GM12891 (cell line): ENCODE measurements at places on chromosomes 1 and 21.

GRCh38 chr1:48869116-48869893 lies 92.6 kb upstream of the BEND5 start:
- no peak for DNase-seq

- DNase-seq, result no peak
Measured at GRCh38 chr1:6420454-6421042, 829 bp upstream of the HES2 start.

GRCh38 chr1:229035748-229036082 lies 235.2 kb upstream of the RAB4A start:
- DNase-seq, result no peak

DNA sequence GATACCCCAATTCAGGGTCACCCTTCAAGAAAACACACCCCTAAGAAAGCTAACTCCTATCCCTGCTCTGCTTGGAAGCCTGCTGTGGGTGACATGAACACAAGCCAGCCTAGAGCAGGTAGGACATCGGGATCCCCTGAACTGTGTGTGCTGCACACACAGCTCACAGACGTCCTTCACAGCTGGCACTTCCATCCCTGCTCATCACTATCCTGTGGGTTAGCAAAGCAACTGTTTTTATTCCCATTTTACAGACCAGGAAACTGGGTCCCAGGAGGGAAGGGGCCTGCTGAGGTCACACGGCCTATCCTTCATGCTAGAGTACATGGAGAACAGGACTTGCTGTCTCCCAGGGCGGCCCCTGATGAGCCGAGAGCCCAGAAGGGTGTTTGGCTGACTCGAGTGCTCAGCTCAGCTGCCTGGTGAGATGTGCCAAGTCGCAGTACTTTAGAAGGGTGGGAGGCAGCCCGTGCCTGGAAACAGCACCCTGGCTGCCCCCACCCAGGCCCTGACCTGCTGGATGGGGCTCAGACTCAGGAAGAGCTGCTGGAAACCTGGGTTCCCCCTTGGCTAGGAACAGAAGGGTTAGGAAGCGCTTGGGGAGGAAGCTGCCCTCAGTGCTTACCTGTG lies 28.3 kb upstream of the BTG2 start:
- DNase-seq, result no peak

DNA sequence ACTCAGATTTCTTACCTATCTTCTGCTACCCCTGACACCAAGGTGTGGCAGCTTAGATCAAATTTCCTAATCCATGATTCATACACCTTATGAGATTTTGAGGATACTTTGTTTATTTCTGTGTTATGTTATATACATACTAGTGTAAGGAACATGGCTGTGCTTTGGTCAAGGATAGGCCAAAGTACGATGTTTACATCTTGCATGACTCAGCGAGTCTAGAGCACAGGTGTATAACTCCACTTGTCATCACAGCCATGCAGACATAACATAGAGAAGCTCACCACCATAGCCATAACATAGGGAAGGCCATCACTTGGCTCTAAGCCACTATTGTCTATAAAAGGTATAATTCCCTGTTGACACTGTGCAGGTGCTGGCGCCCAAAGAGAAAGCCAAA lies 61.2 kb downstream of the GBP6 start:
- DNase-seq, result no peak

DNA sequence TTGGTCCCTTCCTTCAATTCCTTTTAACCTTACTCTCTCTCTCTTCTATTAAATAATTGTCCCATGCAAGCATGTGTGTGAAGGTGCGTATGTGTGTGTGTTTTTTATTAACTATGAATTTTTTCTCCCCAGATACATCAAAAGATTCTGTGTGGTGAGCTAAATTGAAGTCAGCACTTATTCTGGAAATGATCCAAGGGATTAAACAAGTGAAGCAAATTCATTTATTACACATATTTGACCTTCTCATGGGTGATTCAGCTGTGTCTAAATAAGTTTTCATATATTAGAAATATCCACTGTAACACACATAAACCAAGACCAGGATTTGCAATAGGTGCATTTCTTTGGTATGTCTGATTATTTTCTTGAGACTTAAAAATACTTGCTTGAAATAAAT lies 24.3 kb downstream of the CHODL start:
- no peak for DNase-seq

- DNase-seq, result no peak
Measured at GRCh38 chr21:43329711-43330269, 97.1 kb downstream of the SIK1 start.

DNA sequence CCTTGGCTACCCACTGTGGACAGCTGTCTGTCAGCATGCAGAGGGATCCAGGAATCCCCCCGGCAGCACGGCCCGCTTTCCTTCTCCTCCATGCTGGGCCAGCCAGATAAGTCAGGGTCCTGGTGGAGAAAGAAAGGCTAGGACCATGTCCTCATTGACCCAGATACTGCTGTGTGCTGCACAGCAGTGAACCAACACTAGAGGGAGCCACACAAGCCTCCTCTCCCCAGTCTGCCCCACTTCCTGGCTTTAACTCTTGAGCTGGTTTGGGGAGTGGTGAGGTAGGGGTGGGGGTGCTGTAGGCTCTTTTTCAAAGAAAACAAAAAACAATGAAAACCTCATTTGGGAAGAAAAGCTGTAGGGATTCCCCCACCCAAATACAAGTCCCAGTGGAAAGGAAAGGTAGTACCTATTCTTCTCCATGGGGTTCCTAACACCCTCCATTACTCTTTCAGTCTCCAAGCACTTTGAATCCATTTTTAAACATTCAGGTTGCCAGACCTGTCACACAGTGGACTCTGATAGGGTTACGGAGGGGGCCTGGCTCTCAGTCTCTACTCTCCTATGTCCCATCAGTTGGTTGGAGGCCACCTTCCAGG lies 84.9 kb upstream of the CD1D start:
- peak; percentile 61 for DNase-seq

DNA sequence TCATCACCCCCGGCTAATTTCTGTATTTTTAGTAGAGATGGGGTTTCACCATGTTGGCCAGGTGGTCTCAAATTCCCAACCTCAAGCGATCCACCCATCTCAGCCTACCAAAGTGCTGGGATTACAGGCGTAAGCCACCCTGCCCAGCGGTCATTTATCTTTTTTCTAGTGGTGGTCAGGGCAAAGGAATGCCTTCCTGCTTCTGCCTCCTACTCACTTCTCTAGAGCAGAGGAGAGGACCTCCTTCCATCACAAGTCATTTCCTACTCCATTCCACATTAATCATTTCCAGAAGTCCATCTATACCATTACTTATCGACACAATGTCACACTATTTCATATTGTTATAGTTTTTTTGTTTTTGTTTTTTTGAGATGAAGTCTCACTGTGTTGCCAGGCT lies 13.3 kb downstream of the FBXO42 start:
- DNase-seq, result no peak
